Effector memory CD8-positive, alpha-beta T cell (primary cell): ENCODE measurements at places on chromosomes 4 and X.

- no peak for DNase-seq
Observed at GRCh38 chrX:9835585-9836210, 49.5 kb downstream of the SHROOM2 start.

- DNase-seq: no peak
Observed at GRCh38 chr4:180330521-180330920, 1912.7 kb upstream of the TENM3 start.

- no peak for DNase-seq
Observed at GRCh38 chr4:74072739-74073138, 26.3 kb downstream of the CXCL2 start.

DNA sequence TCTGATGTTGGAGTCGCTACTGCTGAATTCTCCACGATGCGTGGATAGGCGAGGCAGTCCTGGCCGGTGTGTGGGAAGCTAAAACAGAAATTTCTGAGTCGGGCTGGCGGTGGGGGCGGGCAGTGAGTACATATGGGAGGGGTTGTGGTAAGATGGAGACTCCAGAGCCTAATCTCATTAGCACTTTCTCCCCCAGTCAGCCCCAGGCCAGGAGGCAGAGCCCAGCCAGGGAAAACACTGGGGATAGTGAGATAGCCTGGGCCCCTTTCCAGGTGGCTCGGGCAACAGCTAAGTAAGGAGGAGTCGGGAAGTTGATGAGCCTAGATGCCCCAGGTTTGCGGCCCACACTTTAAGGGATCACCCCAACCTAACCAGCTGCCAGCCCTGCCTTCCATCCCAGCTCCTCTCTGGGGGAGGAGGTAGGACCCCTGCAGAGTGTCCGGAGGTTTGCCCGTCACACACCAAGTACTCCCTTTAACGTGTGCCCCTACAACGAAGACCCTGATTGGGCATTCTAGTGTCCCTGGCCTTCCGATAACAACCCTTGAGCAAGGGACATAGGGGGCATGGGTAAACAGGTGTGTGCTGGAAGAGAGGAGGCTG is 2.4 kb upstream of the LOC101059915 start:
- no peak for DNase-seq
